ENCODE measurements at places on chromosomes 3 and 15.

- DNase-seq: no peak
Observed at GRCh38 chr15:35061161-35061824, 23.8 kb downstream of the NANOGP8 start.

DNA sequence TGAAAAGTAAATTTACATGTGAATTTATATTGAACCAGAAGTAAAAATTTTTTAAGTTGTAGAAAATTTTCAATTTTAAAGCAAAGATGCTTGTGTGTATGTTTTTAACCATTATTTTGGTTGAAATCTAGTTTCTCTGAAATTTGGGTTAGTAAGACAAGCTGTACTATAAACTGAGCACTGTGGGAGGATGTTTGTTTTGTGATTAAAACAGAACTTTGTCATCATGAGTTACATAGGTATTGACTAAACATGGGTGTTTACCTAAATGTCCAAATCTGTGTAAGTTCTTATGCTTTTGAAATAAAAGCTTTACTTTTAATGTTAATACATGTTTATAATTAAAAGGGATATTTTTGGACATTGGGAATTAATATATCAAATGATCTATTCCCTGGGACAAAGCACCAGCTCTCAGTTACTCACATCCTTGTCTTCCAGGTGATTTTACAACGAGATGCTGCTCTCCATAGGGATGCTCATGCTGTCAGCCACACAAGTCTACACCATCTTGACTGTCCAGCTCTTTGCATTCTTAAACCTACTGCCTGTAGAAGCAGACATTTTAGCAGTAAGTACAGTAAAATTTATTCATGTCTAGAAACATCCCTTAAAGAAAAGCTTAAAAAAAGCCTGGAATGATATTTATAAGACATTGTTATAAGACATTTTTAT, 32.7 kb downstream of the RNF13 start:
- no peak for DNase-seq

DNA sequence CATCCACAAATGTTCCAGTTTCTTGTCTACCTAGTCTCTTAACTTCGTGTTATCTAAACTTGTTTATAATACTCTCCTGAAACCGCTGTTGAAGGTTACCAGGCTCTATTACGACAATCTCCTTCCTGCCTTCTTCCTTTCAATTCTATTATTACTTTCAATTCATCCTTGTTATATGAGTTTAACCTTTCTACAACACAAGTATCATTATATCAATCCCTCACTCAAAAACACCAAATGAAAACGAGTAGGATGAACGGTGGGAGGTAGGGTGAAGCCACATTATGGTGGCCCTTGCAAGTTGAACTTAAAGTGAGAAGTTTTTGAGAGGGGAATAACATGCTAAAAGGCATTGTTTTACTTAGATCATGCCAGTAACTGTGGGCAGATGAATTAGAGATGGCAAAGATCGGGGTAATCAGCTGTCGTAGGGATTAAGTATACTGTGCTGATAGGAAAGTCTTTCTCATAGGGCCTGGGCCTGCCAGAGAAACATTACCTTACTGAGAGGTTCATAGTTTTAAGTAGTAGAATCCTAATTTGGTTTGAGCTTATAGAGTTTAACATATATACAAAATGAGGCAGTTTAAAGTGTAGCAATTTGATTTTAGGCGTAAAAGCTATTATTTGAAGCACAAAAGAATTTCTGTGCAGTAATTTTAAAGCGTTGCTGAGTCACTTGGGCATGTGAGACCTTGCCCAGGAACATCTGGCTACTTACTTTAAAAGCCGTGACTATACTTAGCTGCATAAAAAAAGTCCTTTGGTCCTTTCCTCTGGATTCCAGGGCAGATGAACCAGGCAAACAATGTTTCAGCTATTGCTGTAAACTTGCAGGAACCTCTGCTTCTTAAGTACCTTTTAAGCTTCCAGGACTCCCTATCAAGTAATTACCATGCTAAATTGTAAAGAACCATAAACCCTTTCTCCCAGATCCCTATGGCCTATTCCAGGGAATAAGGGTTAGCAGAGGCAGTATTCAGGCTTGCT, 3.3 kb upstream of the CEP97 start:
- DNase-seq: no peak

DNA sequence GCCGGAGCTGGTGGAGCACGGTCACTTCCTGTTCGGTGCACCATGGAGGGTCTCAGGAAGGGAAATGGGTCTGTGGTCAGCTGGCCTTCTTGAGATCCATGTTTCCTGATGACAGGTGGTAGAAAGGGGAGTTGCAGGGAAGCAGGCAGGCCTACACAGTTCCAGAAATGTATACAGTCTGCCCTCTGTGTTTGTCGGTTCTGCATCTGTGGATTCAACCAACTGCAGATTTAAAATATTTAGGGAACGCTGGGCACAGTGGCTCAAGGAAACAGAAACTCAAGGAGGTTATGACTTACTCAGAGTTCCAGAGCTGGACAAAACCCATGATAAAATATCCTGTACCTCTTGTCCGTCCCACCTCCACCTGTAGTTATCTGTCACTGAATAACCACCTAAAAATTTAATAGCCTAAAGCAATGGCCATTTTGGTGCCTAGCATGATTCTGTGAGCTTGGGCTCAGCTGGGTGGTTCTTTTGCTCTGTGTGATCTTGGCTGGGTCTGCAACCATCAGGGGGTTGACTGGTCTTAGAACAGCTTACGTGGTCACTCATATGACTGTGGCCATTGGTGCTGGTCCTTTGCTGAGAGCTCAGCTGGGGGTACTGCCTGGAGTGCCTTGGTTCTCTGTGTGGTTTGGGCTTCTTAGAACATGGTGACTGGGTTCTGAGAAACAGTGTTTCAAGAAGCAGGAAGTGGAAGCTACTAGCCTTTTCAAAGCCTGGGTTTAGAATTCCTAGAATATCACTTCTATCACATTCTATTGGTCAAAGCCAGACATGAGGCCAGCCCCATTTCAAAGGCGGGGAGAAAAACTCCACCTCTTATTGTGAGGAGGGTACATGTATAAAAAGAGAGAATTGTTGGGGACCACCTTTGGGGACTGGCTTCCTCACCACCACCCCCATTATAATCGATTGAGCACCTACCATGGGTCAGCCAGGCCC, 239.7 kb upstream of the BHLHE40 start:
- no peak for DNase-seq

GRCh38 chr15:82536409-82537350, 3.6 kb downstream of the RPS17 start:
- no peak for DNase-seq

DNA sequence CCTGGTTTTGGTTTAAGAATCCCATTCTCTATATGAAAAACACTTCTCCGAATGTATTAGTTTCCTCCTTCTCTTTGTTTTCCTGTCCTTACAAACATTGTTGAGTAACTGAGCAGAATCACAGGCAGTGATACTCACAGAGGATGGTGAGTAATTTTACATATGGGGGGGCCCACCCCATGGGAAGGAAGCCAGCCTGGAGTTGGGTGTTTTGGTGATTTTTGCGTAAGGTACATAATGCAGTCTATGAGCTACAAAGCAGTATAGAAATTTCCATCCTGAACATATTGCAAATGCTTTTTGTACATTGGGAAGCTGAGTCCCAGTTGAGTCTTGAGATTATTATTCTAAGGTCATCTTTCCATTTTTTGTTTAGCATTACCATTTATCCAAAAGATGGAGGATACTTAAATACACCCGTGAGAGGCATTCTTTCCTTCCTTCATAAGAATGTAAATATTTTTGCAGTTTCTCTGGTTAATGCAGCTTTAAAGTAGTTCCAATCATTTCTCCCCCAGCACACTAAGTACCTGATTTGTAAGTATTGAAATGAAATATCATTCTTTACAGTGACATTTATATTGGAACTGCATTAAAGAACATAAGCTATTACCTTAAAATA, 476.8 kb downstream of the AGBL1 start:
- no peak for DNase-seq

DNA sequence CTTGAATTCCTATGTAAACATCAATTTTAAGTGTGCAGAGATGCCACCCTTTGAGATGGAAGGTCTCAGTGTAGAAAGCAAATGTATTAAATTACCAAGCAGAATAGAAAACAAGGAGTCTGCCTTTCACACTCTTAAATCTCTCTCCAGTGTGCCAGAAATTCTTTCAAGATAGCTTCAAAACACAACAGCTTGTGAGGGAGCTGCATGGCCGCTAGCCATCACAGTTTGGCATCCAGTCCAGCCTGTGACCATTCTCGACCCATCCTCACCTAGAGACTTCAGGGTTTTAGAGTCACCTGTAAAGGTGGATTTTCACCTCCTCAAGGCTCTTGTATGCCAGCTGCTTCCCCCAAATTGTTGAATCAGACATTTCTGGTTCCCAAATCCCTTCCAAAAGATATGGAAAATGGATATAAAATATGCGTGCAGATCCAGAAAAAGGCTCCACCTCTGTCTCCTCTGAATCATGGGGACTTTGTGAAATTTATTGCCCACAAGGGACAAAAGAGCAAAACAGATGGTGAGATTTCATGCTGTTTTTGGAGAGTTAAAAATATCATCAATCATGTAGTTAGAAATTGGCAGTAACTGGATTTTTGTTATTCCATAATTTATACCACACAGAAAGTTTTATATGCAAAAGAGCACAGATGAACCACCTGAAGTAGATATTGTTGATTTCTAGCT, 114.2 kb upstream of the THRB start:
- DNase-seq: no peak

- no peak for DNase-seq
Observed at GRCh38 chr3:3998140-3998922, 199.1 kb downstream of the LRRN1 start.

DNA sequence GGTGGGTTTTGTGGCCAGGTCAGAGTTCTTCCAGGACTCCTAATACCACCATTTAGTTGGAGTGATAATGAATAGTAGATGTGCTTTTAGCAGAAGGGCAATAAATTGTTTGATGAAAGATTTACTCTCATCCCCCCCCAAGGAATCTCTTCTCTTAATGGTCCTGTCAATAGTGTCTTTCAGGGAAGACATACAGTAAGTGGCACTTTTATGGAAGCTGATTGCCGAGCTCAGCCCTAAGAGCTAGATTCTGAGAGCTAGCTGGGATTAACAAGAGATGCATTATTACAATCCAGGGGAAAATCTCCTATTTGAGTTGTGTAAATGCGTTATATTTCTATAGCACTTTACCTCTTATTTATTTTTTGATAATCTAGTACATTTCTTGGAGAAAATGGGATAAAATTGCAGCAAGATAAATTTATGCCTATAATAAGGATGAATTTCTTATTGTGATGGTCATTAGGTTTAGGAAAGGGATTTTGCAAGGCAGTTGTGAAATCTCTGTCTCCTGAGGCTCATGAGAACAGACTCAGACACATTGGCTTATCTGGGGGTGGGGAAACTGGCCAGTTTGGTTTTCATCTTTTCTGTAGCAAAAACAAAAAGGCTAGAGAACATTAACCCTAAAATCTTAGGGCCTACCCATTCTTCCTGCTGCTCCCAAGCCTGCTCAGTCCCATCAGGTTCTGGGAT, 41.6 kb upstream of the CLSTN2 start:
- DNase-seq: no peak

DNA sequence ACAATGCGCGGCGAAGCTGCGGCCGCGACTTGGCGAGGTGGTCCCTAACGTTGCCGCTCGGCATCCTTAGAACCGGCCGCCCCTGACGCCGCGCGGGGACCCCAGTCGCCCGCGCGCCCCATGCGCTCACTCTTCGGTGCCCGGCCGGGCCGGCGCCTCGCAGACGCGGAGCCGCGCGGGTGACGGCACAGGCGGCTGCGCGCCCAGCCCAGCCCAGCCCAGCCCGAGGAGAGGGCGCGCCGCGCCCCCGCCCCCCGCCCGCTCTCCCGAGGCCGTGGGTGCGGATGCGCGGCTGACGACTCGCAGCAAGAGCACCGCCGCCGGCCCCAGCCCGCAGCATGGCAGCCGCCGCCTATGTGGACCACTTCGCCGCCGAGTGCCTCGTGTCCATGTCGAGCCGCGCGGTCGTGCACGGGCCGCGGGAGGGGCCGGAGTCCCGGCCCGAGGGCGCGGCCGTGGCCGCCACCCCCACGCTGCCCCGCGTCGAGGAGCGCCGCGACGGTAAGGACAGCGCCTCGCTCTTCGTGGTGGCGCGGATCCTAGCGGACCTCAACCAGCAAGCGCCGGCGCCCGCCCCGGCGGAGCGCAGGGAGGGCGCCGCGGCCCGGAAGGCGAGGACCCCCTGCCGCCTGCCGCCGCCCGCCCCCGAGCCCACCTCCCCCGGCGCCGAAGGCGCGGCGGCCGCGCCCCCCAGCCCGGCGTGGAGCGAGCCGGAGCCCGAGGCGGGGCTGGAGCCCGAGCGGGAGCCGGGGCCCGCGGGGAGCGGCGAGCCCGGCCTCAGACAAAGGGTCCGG, 437 bp downstream of the KLF13 start:
- peak; percentile 62 for DNase-seq

GRCh38 chr3:141402476-141403171, 34.3 kb downstream of the ZBTB38 start:
- DNase-seq: peak; percentile 45

GRCh38 chr15:89112341-89112971, 24.2 kb downstream of the ABHD2 start:
- no peak for DNase-seq

DNA sequence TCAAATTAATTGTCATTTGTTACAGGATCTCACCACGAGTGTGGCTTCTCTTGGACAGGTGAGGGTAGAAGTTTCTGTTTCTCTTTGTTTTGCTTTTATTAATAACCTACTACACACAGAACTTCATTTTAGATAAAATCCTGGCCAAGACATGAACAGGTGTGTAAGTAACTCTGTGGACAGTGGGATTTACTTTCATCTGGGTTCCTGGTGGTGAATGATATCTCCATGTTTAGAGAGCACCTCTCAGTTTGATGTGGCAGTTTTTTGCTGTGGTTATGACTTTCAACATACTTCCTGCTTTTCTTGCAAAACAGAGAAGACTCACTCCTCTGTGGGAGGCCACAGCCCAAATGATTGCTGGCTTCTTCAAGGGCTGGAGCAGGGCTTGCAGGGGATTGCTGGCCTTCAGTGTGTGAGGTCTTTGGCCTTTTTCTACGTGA, 71.1 kb upstream of the XCR1 start:
- peak; percentile 40 for DNase-seq

DNA sequence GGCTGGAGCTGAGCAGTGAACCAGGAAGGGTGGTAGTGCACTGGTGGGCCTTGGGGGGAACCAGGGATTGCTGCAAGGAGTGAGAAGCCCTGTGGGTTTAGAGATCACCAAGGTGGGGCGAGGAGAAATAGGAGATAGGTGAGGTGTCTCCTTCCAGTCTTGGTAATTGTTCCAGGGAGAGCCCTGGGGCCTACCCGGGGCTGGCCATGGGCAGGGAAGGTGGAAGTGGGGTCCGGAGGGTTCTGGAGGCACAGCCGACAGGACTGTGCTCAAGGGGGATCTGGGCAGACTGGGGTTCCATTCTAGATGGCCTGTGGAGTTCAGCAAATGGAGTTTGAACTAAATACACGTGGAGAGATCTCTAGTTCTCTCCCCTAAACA, 4.5 kb downstream of the CHST13 start:
- DNase-seq: no peak

GRCh38 chr15:39556461-39556860, 24.4 kb upstream of the THBS1 start:
- no peak for DNase-seq

GRCh38 chr3:58163234-58163633, 47.5 kb downstream of the DNASE1L3 start:
- no peak for DNase-seq

DNA sequence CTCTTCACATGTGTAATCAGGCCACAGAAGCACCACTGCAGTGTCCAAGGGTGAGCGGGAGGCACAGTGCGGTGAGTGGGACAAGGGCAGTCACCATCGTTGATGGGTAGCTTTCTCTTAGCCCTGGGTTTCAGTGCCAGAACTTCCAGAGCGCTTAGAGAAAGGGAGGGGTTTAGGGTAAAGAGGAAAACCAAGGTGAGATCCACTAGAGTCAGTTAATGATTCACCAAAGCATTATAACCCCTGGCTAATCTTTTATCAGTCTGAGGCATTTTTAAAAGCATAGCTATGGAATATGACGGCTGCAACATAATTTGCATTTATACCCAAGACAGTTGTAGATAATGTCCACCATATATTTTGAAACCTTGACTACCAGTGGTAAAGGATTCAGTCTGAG, 94.8 kb downstream of the SHQ1 start:
- DNase-seq: no peak

Data from CD4-positive, alpha-beta T cell (primary cell).